ENCODE measurements at places on chromosomes 7 and 10. TPM values are rescaled to one million over a fixed set of nuclear protein-coding genes. Genes with fewer than 3 reads are reported as not detected.

AOC1 gene
- not detected for total RNA-seq

WASHC2A gene
- total RNA-seq = 26.8 TPM

PLPP4 gene
- not detected for total RNA-seq

EN2 gene
- total RNA-seq = not detected

DNA sequence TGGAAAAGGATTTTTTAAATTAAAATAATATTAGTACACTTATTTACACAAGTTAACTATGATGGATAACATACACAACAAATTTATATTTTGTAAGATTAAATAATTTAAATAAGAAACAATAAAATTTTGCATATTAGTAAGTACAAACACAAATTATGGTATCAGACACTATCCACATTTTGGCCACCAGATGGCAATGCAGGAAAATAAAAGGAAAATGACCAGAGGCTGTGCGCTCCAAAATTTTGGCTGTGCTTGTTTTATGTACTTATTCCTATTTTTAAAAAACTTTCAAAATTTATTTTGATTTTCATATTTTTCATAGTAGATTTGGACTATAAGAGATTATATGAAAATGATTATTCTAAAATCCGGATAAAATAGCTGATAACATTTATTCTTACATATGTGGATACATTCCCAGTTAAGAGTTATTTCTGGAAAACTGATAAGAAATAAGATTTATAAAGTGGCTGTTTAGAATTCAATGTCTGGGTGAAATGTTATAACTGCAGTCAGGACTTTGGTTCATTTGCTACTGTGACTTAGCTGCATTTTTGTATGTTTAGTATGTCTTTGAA, 274.7 kb upstream of the HGF start:
- no peak overlapping the region for H3K27ac ChIP-seq
- no peak overlapping the region for H3K4me3 ChIP-seq
- H3K36me3 ChIP-seq = no peaks in the 10 kb centered on the region

GRCh38 chr7:99693100-99693426, 13.3 kb upstream of the CYP3A5 start:
- H3K36me3 ChIP-seq = no peaks in the 10 kb centered on the region
- no peak overlapping the region for H3K27ac ChIP-seq
- no peaks in the 10 kb centered on the region for H3K4me1 ChIP-seq
- DNase-seq = no peak
- H3K27me3 ChIP-seq = peaks cover 8% of the 10 kb centered on the region

DNA sequence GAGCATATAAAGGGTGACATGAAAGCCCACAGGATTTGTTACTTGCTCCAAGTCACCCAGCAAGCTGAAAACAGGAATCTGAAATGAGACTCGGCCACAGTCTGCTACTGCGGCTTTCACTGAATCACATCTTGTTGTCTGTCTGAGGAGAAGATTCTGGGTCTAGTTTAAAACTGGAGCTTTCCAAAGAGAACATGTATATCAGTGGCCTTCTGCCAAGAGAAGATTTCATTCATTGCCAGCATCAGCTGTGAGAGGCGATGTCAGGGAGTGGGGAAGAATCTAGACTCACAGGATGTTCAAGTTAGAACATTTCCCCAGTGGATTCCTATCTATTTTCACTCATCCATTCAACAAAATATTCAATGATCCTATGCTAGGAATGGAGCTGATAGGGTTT, 122.8 kb downstream of the GALNT17 start:
- no peaks in the 10 kb centered on the region for H3K36me3 ChIP-seq
- H3K4me1 ChIP-seq = no peaks in the 10 kb centered on the region
- H3K4me3 ChIP-seq = no peak overlapping the region
- H3K27me3 ChIP-seq = no peaks in the 10 kb centered on the region
- DNase-seq = no peak

GRCh38 chr7:12475362-12476063, 71.8 kb upstream of the VWDE start:
- H3K36me3 ChIP-seq = no peaks in the 10 kb centered on the region
- peaks cover 5% of the 10 kb centered on the region for H3K27me3 ChIP-seq
- H3K27ac ChIP-seq = no peak overlapping the region
- no peak overlapping the region for H3K4me3 ChIP-seq

- no peaks in the 10 kb centered on the region for H3K4me1 ChIP-seq
- peaks cover 13% of the 10 kb centered on the region for H3K27me3 ChIP-seq
- DNase-seq = no peak
- H3K27ac ChIP-seq = no peak overlapping the region
- H3K36me3 ChIP-seq = no peaks in the 10 kb centered on the region
Measured at GRCh38 chr7:41975849-41976248, 261.2 kb downstream of the GLI3 start.

DNA sequence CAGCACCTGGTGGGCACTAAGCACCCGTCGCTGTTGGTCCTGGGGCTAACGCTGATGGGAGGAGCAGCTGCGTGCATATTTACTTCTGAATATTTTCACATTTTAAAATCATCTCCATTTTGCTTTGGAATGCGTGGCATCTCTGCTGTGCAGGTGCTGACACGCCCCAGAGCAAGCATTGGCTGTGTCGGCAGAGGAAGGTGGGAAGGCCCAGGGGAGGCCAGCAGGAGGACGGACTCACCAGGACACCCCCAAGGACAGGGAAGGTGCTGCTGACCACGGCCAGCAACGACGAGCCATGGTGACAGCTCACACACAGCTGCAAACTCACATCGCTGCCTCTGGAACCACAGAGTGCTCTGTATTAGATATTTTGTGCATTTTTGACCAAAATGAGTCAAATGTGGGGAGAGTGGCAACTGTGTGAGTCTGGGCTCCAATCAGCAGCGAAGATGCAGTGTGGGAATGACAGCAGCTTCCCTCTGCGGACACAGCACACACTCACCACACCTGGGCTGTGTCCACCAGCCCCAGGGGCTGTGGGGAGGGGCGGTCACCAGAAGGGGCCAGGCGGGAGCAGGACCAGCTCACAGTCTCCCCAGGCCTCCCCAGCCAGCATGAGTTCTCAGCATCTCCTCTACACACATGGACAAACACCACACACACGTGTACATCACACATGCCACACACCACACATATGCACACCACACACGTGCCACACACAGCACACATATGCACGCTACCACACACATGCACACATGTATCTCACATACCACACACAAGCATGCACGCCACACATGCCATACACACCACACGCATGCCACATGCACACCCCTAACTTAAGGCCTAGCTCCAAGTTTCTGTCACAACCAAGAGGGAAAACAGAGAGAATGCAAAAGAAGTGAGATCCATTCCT, 58.2 kb downstream of the PTPRN2 start:
- H3K27me3 ChIP-seq = no peaks in the 10 kb centered on the region
- H3K36me3 ChIP-seq = no peaks in the 10 kb centered on the region
- H3K4me3 ChIP-seq = no peak overlapping the region
- H3K4me1 ChIP-seq = no peaks in the 10 kb centered on the region
- DNase-seq = no peak

DNA sequence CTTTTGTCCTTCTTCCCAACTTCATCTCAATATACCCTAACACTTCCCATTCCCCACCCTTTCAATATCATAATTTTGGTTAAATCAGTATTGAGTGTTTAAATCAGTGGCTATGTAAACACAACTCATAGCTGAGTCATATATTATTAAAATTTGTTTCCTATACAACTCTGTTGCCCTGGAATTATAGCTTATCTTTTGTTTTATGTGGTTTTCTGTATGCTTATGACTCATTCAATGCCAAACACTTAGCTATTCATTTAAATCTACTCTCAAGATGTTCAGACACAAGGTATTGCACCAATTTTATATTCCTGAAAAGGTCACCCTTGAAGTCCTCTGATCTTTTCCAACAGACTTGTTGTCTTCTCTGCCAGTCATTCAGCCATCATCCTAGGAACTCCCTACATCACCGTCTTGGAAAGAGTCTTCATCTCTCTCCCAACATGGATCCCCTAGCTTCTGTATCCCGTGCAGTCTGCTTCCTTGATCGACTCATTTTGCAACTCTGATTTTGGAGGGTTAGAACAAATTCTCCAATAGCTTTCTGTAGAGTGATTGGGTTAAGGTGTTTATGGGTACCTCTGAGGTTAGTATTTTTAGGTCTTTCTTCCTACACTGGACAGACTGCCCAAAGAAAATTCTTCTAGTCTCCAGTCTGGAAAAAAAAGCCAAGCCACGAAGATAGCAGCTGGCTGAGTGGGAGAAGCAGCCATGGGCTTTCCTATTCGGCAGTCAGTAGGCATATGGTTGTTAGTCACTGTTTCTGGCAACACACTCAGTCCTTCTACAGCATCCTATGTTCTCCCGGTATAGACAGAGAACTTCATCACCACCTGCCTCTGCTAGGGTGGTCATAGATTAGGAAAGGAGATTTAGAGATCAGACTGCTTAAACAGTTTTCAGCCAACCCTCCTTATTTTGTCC, 102.1 kb downstream of the CRPPA start:
- no peak overlapping the region for H3K27ac ChIP-seq
- no peak for DNase-seq
- no peaks in the 10 kb centered on the region for H3K4me1 ChIP-seq
- no peaks in the 10 kb centered on the region for H3K27me3 ChIP-seq
- H3K4me3 ChIP-seq = no peak overlapping the region

GRCh38 chr10:25113191-25114035, 61.4 kb upstream of the GPR158 start:
- peaks cover 5% of the 10 kb centered on the region for H3K27me3 ChIP-seq
- peak; percentile 9 for DNase-seq
- no peaks in the 10 kb centered on the region for H3K36me3 ChIP-seq
- no peak overlapping the region for H3K4me3 ChIP-seq
- H3K27ac ChIP-seq = no peak overlapping the region

Data from activated T-helper 1 cell treated with anti-CD3 and anti-CD28 coated beads, Interleukin-12 subunit alpha, Interleukin-12 subunit beta, Interleukin-2, Interleukin-4 antibody, amounts not matched to agents 30 ng/mL and 10 ng/mL and 1 ng/mL, durations not matched to agents 14 hours and 24 hours and 36 hours (primary cell).